ENCODE measurements at places on chromosomes 2 and 18. TPM values are rescaled to one million over a fixed set of nuclear protein-coding genes. Genes with fewer than 3 reads are reported as not detected.

The UCN gene
- total RNA-seq = not detected

The AQP12B gene
- total RNA-seq = not detected

DNA sequence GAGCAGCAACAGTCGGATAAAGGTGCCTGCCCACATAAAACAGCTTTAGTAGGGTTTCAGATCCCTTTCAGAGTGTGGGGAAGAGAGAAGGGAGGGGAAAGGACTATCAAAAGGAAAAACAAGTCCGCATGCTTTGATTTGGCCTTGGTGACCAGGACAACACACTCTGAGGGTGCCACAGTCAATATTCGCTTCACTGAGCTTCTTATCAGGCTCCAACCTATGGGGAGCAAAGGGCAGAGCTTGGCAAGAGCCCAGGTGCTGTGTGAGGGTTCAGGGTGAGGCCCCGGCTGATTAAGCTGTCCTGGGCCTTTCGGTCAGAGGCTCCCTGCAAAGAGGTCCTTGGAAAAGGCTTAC lies 237.4 kb upstream of the SMAD2 start:
- no peak for DNase-seq

GRCh38 chr18:10195529-10195928 lies 258.9 kb upstream of the APCDD1 start:
- DNase-seq = no peak

GRCh38 chr18:6219116-6219717 lies 195.5 kb downstream of the L3MBTL4 start:
- DNase-seq = no peak

DNA sequence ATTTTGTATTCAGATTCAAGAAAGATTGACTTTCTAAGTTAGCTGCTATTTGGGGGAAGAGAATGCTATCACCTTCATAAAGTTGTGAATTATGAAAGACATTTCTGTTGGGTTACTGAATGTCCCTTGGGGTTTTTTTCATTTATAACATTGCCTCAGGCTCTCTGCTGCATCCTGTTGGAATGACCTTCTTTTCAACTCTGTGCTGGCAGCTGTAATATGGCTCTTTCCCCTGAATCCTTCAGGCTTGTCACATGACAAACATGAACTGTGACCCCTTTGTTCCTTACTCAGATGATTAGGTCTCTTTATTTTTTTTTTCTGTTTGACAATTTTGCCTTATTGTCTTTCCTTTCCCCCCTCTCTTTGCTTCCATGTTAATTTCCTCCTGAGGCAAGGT lies 159.8 kb downstream of the TAF4B start:
- no peak for DNase-seq

DNA sequence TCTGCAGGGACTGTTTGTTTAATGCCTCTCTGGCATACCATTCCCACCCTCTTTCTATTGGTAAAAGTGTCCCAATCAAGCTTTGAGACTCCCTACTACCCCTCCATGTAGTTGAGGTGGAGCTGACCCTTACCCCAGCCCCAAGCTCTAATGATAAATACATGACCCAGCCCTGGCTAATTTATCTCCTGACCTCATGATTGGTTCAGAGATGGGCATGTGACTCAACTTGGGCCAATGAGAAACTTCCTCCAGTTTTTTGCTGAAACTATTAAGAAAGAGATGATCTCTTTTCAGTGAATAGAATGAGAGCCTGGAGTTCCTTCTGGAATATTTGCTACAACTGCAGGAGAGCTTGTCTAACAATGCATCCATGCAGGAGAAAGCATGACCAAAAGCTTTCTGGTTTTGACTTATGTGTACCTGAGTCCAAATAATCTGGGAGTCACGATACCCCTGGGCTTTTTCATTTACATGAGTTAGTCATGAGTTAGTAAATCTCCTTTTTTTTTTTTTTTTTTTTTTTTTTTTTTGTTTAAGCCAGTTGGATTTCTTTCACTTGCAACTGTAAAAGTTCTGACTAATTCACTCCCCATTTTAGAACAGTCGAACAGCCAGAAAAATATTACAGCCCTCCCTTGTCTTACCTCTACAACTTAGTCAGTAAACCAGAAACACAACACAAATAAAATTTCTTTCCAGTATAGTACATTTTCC lies 66.5 kb upstream of the TLK1 start:
- DNase-seq = no peak

Data from uterus (tissue), 4 donors.